ENCODE measurements at places on chromosomes 12 and 14. TPM values are rescaled to one million over a fixed set of nuclear protein-coding genes. Genes with fewer than 3 reads are reported as not detected.

The EIF2S3B gene
- 3.3 TPM for total RNA-seq

DNA sequence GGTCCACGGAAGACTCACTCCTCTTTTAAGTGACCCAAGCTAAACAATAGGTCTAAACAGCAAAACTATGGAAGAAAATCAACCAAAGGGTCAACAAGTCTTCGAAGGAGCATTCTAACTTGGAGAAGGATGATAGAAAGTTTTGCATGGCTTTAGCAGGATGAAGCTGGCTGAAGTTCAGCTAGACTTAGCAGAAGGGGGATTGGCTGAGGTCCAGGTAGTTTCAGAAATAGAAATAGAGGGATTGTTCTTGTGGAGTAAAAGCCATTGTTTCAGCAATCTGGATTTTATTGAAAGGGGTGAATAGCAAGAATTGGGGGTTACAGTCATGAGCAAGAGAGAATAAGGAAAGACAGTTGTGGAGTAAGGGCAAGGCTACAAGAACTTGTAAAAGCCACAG lies 84.7 kb upstream of the TSPAN8 start:
- no peak for DNase-seq

DNA sequence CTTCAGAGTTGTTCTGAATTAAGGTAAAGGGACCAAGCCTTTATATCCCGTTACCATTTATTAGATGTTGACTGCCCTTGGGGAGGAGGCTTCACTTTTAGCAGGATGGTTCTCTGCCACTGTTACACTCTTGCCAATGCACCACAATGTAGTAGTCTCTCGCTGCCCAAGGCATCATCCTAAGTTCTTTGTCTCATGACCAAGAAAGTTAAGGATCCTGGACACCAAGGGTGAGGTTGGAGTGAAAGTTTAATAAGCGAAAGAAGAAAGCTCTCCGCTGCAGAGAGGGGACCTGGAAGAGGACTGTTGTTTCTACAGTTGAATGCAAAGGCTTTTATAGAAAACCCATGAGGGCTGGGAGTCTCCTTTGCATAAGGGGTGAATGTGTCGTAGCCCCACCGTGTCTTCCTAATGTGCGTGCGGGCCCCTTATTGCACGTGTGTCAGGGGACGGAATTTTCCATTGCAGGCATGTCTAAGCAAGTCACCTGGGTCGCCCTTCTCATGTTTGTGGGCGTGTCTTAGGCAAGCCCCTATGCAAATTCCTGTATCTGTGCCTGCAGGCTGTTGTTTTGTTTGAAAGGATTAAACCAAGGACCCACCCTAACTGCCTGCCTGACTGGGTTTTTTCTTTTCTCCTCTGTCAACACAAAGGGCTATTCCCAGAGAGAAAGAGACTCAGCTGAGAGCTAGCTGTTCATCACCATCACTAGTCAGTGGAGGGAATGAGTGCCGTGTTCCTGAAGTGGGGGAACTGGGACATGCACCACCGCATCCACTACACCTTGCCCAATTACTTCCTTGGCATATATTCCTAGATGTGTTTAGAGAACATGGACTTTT lies 17.6 kb upstream of the RNASE1 start:
- DNase-seq = no peak

DNA sequence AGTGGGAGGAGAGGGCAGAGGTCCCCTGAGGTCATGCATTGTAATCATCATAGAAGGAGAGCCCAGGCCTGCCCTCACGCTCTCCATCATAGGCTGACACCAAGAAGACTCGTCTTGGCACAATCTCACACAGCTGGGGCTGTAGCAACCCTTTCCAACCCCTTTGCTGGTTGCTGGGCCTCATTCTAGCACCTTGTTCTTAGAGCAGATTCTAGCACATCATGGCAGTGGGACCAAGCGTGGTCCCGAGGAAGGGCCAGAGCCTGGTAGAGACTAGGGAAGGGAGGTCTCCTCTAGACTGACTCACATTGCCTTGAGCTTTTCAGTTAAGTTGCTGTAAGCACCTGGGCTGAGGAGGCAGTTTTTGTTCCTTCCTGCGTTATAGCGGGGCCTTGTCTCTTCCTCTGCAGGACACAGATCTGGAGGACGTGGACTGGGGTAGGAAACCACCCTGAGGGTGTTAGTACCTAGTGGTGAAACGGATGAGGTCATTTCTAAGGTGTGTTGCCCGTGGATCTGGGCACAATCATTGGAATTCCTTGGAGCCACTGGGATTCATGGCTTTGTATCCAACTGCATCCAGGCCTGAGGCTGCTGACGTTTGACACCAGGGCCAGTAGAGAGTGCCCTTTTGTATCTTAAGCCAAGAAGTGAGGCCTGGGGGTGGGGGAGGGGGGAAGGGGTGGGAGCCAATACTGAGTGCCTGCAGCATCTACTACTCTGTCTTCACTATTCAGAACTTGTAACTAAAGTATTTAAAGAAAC lies 19.9 kb downstream of the RPS6KL1 start:
- no peak for DNase-seq

GRCh38 chr14:72700338-72701236 lies 193.3 kb downstream of the DPF3 start:
- DNase-seq = no peak

Measured in G401 (cell line).